Stimulated activated CD8-positive, alpha-beta memory T cell treated with anti-CD3 and anti-CD28 coated beads, Interleukin-15, amount 100 ng/mL, for 4 hours (primary cell): ENCODE measurements at places on chromosomes 4 and X.

- no peak for DNase-seq
Measured at GRCh38 chr4:104589264-104589868, 94.7 kb upstream of the CXXC4 start.

- DNase-seq = no peak
Measured at GRCh38 chr4:167786504-167786903, 305.8 kb upstream of the ANXA10 start.

- no peak for DNase-seq
Measured at GRCh38 chrX:153864101-153864500, 21.9 kb downstream of the L1CAM start.

DNA sequence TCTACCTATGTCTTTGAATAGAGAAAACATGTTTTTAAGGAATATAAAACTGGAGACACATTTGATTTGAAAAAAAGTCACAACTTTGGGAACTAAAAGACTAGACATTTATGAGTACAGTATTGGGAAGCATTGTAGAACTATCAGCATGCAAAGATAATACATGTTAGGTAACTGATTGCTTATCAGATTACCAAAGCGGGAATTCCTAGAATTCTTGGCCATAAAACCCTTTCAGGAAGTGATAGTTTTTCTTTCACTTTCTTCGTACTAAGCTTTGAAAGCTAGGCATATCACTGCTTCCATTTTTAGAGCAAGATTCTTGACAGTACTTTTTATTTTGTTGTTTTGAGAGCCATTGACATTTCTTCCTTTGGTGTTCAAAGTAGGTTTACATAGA, 646.6 kb upstream of the PITX2 start:
- no peak for DNase-seq

DNA sequence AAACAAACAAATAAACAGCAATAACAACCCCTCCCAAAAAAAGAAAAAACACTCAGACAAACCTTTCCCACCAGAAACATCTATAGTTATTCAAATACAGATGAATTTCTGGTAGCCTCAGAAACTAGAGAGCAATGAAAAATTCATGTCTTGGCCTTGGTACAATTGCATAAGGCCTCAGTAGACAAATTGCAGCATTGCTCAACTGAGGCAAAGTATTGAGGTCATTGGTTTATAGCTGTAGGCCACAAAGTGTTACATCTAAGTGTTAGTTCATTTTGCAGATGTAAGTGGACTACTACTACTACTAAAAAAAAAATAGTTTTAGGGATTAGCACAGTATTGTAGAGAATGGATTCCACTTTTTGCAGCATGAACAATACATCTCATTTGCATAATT, 2268.3 kb downstream of the ARAP2 start:
- DNase-seq = no peak

- no peak for DNase-seq
Measured at GRCh38 chr4:40524366-40525041, 105.2 kb downstream of the RBM47 start.

- DNase-seq = no peak
Measured at GRCh38 chrX:86149119-86149518, 868 bp downstream of the DACH2 start.

- no peak for DNase-seq
Measured at GRCh38 chrX:39616731-39617130, 481.0 kb downstream of the BCOR start.

GRCh38 chr4:98193459-98194105, 50.3 kb upstream of the STPG2 start:
- DNase-seq = no peak

GRCh38 chrX:11766487-11766886, 8.4 kb downstream of the MSL3 start:
- no peak for DNase-seq

DNA sequence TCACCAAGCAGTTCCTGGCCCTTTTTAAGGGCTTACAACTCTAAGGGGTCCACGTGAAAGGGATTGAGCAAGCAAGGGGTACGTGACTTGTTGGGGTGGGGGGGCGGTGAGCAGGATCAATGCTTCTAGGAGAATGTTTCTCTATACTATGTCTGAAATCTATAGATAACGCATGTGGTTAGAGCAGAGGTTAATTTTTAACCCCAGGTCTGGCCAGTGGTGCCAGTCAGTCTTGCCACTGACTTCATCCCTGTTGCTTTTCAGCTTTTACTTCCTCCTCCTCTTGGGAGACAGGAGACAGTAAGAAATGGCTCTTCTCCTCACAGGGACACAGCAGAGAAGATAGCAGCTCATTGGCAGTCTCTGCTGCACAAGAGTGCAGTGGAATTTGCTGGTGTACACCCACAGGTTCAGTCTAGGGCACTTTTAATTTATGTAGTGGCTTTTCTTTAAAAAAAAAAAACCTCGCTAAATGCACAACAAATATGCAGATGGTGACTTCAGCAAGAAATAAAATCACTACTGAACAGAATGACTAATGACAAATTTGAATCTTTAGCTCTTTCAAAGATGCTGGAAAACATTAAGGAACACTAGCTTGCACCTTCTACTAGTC, 190.5 kb downstream of the CCNG2 start:
- DNase-seq = no peak

DNA sequence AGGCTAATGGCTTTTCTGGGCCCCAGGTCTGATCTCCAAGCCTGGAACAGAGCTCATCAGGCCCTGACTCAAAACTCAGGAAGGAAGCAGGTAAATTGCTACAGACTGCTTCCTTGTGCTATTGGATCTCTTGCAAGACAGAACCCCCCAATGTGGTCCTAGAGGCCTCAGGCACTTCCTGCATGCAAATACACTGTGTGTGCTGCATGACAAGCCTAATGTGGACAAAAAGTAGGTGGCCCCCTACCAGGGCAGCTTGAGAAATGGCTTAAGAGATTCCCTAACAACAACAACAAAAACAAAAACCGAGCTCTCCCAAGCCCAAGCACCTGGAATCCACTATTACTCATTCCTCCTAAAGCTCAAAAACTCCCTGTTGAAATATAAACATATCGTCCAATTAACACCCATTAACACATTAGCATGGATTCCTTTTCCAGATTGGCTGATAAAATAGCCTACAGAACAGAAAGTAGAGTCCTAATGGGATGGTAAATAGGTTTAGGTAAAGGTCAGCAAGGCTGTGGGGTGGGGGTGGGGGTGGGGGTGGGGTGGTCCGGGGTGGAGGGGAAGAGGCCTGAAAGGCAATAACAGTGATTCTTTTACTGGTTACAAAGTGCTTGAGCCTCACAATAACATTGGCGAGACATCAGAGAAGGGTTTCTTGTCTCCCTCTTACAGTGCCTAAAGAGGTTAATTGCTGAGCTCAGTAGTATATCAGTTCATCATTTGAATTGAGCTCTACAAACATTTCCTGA, 24.1 kb upstream of the FGF16 start:
- no peak for DNase-seq

DNA sequence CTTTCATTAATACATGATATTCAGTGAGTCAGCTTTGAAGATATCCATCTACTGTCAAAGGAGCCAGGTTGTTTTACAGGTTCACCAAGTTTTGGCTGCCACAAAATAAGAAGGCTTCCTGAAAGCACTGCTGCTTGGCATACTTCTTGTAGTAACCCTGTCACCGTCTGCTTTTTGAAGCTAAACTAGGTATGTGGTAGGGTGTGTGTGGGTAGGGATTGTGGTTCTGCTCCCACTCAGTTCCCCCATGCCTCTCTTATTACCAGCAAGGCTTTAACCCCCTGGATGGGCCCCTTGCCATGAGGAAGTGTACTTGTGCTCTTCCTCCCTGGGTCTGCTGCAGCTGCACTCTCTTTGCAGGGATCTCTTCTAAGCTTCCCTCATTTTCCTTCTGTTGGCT, 191.2 kb downstream of the BANK1 start:
- no peak for DNase-seq

DNA sequence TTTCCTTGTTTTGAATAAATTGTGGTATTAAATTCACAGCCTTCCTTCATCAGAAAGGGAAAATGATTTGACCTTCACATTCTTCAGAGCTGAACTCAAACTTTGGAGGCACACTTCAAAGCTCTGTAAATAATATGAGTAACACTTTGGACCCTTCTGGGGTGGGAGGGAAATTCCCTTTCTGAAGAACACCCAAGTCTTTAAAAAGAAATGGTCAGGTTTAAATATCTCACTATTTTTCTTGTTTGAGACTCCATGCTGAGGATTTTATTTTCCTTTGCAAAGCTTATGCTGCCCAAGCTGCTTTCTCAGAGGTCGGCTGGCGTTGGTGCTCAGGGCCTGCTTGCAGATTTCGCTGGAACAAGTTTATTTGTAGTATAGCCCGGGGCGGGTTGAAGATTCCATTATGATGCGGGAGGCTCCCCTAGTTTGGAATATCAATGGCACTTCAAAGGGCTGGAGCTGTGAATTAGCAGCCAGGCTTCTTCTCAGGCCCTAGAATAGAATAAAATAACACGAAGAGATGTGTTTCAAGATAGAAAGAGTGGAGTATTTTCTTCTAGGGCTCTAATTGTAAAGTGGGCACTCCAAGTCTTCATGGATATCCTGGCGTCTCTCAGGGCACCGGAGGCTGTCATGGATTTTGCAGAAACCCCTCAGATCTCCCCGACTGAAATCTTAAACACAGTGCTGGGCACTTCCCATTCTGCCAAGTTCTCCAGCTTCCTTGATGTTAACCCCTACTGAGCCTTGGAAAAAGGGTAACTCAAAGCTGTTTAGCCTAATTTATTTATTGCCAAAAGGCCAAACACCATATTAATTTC, 315.6 kb downstream of the GPAT3 start:
- DNase-seq = no peak

DNA sequence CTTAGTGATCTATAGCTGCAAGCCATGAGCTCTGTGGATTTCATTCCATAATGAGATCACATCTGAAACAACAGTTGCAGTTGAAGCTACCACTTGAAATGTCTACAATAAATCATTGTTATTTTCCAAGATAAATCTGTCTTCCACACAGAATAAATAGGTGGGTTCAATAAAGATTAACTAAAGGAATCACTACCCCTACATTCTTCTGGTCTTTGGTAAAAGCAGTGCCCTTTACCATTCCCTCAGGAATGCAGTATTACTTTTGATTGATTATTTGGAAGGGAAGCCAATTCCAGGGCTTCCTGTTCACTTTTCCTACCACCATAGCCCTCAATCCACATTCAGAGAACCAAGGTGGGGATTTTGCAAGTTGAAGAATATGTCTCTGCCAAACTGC, 38.9 kb upstream of the MAP9 start:
- DNase-seq = no peak

- DNase-seq = no peak
Measured at GRCh38 chr4:102390438-102390837, 45.2 kb upstream of the SLC39A8 start.

DNA sequence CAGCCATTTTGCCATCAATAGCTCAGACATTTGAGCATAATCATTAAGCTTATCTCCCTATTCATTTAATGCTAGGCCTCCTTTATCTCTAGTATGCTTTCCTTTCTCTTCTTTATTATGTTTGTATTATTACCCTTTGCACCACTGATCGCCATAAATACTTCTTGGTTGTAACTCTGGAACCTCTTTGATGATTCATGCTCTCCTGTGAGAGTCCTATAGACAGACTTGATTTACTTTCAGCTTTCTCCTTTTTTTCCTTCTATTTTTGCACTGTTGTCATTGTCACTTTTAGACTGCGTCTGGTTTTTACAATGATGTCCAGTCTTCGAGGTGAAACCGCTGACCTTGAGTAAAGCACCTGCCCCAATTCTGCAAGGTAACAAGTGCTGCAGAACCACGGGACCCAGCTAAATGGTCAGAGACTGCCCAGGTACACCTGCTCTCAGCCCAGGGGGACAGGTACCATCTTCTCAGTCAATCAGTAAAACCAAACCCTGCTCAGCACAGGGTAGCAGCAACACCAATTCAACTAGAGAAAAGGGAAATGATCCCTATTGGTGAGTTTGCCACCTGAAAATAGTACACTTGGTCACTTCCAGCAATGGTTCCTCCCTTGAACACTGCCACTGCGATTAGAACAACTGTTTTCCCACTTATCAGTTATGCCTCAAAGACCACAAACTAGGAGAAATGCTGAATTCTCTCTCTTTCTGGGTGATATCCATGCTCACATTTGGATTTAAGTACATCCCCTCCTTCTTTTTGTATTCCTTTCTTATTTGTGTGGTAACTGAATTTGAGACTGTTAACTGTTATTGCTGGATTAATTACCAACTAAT, 125.1 kb downstream of the MAML3 start:
- DNase-seq = no peak

DNA sequence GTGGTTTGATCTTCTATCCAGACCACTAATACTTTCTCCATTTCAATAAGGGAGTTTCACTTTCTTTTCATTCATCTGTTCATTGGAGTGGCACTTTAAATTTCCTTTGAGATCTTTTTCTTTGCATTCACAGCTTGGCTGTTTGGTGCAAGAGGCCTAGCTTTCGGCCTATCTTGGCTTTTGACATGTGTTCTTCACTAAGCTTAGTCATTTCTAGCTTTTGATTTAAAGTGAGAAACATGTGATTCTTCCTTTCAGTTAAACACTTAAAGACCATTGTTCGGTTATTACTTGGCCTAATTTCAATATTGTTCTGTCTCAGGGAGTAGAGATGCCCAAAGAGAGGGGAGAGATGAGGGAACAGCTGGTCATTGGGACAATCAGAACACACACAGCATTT, 24.3 kb downstream of the CXCL13 start:
- DNase-seq = no peak

DNA sequence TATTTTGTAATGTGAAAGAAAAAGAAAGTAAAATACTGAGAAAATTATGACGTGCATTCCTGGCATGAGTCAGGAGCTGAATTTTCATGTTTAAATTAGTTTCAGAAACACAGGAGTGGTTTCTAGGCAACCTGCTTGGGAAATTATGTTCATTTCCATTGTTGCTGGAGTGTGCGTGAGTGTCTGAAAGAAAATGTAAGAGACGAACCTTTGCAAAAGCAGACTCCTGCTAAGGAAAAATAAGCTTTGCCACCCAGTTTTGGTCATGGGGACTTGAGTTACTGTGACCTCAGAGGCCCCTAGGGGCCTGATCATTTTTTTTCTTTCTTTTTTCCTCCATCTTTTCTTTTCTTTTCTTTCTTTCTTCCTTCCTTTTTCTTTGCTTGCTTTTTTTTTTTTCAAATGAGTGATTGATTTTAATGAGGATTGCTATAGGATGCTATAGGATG, 18.8 kb upstream of the CHRNA9 start:
- DNase-seq = no peak

- no peak for DNase-seq
Measured at GRCh38 chr4:149062997-149063396, 620.8 kb upstream of the NR3C2 start.

GRCh38 chrX:140661643-140662042, 47.9 kb upstream of the LINC00632 start:
- DNase-seq = no peak

DNA sequence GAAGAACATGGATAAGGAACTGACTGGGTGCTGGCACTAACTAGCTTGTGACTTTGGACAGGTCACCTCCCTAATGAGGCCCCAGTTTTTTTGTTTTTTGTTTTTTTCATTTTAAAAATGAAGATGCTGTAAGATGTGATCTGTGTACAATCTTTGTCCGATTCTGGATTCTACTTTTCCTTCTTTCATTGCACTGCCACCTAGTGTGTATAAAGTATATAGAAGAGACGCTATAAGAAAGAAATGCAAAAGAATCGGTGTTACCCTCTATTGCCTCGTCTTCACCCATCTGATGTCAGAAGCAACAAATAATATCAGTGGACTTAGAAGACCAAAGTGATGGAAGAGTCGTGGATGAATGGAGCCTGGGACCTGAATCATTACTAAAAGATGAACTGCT, 58.6 kb upstream of the P2RY10 start:
- no peak for DNase-seq

GRCh38 chrX:12974305-12974795, 560 bp upstream of the TMSB4X start:
- no peak for DNase-seq
